ENCODE measurements at places on chromosomes 16 and 17.

DNA sequence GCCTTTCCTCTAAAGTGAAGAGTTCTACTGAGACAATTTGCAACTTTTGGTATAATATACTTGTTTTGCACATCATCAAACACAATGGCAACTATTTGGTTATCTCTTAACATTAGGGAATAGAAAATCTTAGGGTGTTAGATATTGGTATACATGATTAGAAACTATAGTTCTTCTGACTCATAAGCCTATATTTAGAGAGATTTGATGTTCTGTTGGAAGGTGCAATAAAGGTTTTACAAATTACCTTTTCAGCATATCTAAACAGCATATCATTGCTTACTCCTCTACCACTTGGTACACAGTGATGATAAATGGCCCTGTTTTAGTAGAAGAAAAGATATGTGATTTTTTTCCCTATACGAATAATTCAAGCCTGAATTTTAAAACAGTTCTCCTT is 6.2 kb downstream of the EVI2B start:
- no peak for DNase-seq

DNA sequence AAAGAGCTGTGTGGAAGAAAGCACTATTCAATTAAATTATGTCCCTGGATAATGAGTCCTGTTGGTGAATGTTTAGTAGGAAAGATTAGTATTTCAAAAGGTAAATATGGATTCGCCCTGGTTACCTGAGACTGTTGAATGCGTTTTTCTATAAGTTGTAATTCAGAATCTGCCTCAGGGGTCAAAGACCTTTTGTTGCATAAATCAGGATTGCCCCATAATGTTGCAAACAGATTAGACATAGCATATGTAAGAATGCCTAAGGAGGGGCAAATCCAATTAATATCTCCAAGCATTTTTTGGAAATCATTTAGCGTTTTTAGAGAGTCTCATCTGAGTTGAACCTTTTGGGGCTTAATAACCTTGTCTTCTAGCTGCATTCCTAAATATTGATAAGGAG is 70.1 kb upstream of the ARL4D start:
- DNase-seq, result no peak

GRCh38 chr17:50686494-50687199 is 21.1 kb downstream of the ANKRD40 start:
- DNase-seq, result no peak

DNA sequence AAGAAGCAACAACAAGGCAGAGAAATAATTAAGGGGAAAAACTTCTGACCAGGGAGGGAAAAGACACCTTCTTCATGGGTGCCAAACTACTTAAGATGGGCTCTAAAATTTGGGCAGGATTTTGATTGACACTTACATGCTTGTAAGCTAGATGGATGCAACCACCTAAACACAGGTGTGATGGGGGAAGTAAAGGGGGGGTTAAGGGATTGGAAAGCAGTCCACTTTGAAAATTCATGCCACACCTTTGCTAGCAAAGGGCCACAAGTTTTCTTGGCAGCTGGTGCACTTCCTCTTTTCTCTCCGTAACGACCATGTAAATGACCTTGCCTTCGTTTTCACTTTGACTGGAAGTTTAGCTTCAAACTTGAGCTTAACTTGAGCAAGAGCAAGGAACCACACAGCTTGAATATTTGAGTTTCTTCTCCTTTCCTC is 14.3 kb upstream of the PRKAR1A start:
- DNase-seq, result no peak

DNA sequence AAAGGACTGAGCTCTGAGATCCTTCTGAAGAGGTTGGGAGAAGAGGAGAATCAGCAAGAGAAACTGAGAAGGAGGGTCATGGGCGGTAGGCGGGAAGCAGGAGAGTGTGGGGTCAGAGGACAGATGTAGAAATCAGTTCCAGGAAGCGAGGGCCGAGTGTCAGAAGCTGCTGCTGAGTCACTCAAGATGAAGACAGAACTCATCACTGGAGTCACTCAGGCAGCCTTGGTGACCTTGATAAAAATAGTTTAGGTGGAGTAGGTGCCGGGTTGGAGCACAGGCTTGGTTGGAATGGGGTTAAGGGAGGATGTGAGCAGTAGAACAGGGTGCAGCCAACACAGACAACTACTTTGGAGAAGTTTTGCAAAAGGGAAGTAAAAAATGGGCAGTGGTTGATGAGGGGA is 6.1 kb upstream of the ITGAM start:
- no peak for DNase-seq

DNA sequence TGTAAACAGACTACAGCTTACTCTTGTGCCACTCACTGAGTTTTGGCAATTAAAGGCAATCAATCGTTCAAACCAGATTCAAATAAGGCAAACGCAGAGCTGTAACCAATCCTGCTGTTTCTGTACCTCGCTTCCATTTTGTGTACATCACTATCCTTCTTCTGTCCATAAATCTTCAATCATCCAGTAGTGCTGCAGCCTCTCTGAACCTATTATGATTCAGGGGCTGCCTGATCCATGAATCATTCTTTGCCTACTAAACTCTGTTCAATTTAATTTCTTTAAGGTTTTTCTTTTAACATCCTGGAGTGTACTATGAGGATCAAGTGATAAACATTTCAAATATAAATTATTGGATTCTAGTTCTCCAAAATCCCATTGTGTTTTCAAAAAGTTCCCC is 93.9 kb downstream of the CEP112 start:
- no peak for DNase-seq

DNA sequence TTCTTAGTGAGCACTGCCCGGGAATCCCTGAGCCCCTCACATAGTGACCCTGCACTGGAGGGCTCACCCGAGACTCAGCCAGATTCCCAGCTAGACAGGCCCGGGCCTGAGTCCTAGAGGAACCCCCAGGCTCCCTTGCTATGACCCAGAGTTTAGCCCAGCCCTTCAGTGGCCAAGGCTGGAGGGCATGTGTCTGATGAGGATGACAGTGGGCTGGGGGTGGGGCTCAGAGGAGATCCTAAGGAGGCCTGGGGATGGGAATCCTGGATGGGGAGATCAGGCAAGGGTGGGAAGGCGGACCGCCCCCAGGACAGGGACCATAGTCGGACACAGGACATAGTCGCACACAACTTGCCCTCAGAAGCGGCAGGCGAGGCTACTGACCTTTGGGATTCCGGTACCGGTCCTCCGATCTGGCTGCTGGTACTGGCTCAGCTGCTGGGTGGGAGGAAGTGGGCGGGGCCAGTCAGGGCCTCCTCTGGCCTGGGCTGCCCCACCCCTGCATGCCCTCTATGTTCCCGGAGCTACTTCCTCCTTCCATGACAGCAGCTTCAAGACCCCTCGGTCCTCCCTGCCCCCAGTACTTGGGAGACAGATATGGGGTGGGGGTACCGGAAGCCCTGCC is 1.1 kb downstream of the CD79B start:
- DNase-seq, result peak; percentile 50

DNA sequence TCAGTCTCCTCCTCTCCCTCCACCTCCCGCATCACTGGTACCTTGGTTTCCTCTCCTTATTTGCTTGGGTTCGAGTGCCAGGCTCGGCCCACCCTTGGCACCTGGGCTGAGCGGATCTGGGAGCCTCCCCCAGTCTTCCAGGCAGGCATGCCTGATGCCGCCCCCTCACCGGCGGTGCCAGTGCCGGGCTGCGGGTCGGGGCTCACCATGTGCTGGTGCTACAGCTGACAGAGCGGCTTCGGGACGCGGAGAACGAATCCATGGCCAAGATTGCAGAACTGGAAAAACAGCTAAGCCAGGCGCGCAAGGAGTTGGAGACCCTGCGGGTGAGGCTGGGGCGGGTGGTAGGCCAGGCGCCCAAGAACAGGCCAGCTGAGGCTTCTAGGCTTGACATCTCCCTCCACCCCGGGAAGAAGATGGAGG is 19.2 kb downstream of the FMNL1 start:
- DNase-seq, result no peak

DNA sequence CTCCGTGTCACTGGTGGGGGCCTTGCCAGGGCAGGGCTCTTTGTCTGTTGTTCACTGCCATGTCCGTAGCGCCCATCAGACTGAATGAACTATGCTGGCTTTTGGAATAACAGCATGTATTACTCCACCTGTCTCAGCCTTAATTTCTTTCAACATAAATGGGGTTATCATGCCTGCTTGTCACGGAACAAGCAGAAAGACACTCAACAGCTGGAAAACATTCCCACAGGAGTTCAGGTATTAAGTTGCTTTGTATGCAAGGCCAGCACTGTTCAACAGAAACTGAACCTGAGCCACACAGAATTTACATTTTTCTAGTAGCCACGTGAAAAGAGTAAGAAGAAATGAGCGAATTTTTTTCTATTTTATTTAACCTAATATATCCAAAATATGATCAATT is 13.1 kb downstream of the PPL start:
- DNase-seq, result no peak

- no peak for DNase-seq
Measured at GRCh38 chr17:80374732-80375585, 40.0 kb upstream of the ENDOV start.

- no peak for DNase-seq
Measured at GRCh38 chr16:60166-60565, 6.5 kb downstream of the SNRNP25 start.

GRCh38 chr17:48597778-48598631 is 4.4 kb upstream of the HOXB5 start:
- peak; percentile 57 for DNase-seq

DNA sequence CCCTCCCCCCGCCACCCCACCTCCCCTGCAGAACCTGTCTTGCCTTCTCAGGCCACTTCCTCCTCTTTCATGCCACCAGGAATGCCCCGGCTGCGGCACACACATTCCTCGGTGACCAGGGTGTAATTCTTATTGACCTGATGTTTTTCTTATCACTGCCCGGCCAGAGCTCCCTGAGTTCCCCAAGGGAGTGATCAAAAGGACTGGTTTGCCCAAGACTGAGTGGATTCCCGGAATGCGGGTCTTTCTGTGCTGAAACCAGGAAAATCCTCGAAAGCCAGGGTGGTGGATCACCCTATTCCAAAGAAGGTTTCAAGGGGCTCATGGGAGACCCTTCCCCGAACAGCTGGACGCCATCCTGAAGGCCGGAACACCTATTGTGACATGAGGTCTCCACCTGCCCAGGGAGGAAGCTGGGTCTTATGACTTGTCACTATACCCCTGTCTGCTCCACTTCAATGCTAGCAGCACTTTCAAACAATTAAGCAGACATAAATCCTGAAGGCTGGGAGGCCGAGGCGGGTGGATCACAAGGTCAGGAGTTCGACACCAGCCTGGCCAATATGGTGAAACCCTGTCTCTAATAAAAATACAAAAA is 53.0 kb upstream of the RPL38 start:
- peak; percentile 30 for DNase-seq

- DNase-seq, result no peak
Measured at GRCh38 chr17:82613283-82614094, 34.8 kb downstream of the WDR45B start.

DNA sequence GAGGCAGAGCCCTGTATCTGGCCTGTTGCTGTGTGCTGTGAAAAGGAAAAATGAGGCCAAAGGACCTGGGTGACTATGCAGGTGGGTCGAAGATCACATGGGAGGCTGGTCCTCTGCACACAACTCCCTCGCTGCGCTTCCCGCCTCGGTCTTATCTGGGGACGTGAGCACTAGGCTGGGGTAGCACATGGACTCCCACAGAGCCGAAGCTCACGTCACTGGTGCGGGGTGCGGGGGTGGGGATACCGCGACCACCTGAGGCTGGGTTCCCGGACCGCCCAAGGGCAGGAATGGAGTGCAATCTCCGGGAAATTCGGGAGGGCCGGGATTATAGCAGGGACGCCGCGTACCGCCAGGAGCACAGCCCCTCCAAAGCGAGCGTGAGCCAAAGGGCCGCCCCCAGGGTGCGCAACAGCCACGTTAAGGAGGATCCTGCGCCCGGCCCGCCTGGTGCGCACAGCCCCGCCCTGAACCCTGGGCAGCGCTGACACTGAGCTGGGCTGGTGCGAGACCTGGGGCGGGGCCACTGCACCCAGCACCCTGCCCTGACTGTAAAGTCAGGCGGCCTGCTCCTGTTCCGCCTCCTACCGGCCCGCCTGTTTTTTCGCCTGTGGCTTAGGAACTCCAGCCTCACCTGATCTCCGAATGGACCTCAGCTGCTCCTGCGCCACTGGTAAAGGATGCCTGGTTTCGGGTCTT is 4.8 kb downstream of the MT1A start:
- peak; percentile 63 for DNase-seq

GRCh38 chr16:24328835-24329452 is 72.8 kb downstream of the CACNG3 start:
- DNase-seq, result no peak

GRCh38 chr17:38425744-38426143 is 2.5 kb upstream of the ARHGAP23 start:
- DNase-seq, result no peak

GRCh38 chr17:75103601-75104554 is 5.9 kb upstream of the ARMC7 start:
- no peak for DNase-seq

DNA sequence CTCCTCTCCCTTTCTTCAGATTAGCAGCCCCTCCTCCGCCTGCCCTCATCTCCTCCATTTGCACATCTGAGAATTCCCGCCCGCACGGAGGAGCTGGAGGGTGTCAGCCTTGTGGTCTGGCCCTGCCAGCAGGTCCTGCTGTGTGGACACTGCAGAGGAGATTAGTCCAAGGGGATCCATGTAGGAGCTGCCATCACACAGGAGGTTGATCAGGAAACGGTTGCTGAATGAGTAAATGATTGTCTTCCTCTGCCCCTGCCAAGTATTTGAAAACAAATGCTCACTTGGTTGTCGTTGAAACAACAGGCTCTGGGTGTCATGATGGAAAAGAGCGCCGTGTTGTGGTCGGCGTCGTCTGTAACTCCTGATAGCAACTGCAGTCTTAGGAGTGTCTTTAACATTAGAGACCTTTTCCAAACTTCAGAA is 63.8 kb upstream of the CHMP6 start:
- DNase-seq, result no peak

DNA sequence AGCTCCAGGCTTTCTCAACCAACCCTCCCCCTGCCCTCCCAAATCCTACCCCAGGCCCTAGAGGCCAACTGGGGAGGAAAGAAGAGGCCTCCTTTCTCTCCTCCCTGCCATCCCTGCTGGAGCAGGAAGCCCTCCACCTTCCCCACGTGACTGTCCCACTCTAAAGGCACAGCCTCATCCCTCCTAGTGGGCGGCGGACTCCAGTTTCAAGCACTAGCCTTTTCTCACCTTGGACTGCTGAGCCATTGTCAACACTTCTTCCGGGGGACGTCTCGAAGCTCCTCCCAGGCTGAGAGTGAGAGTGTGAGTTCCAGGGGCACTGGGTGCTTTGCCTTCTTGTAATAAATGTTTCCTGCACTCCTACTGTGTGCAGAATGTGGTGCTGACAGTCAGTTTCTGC is 21.4 kb upstream of the IRX6 start:
- DNase-seq, result peak; percentile 16

- no peak for DNase-seq
Measured at GRCh38 chr17:71176928-71177443, 943.8 kb upstream of the SOX9 start.

DNA sequence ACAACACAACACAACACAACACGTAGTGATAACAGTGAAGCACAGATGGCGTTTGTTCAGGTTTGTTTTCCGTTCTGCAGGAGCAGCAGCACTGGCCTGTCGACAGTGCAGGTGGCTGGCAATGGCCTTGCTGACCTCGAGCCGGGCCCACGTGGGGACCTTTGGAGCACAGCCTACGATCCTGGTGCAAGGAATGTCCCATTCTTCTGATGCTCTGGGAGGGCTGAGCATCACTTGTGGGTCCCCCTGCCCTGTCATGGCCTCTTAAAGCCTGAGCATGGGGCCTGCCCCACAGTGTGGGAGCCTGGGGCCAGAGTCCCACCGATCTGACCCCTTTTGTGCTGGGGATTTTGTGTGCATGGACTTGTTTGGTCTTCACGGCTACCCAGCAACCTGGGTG is 6.8 kb downstream of the MAP2K3 start:
- DNase-seq, result no peak

Measured in nephron progenitor cell (in vitro differentiated cells).